ENCODE measurements at places on chromosomes 12 and 14. TPM values are rescaled to one million over a fixed set of nuclear protein-coding genes. Genes with fewer than 3 reads are reported as not detected.

Gene SIX1
- polyA plus RNA-seq, result not detected

DNA sequence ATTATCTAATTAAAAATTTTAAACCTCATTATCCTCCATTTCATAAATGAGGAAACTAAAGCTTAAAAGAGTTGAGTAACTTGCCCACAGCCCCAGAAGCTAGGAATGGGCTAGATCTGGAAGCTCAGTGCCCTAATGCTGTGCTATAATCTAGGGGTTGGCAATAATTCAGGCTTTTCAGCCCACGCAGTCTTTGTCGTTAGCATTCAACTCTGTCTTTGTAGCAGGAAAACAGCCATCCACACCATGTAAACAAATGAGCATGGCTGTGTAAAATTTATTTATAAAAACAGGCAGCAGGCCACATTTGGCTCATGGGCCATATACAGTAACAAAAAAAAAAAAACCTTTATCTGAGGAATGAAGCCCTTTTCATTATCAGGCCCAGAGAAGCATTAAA, 92.4 kb upstream of the OVCH1 start:
- H3K27ac ChIP-seq, result no peak overlapping the region
- no peaks in the 10 kb centered on the region for H3K4me1 ChIP-seq
- H3K4me3 ChIP-seq, result no peak overlapping the region
- no peaks in the 10 kb centered on the region for H3K27me3 ChIP-seq

- no peak overlapping the region for H3K4me3 ChIP-seq
- no peaks in the 10 kb centered on the region for H3K27me3 ChIP-seq
- no peaks in the 10 kb centered on the region for H3K36me3 ChIP-seq
- no peak for DNase-seq
These were observed 77.6 kb upstream of the RIC8B start for GRCh38 chr12:106696681-106697417.

GRCh38 chr14:50763382-50764007, 67.5 kb downstream of the NIN start:
- H3K4me3 ChIP-seq, result no peak overlapping the region

- no peak overlapping the region for H3K27ac ChIP-seq
- DNase-seq, result no peak
- H3K4me3 ChIP-seq, result no peak overlapping the region
- H3K27me3 ChIP-seq, result no peaks in the 10 kb centered on the region
- peaks cover 8% of the 10 kb centered on the region for H3K4me1 ChIP-seq
- peaks cover 45% of the 10 kb centered on the region for H3K36me3 ChIP-seq
These were observed 12.6 kb upstream of the CFAP251 start for GRCh38 chr12:121905746-121906145.

GRCh38 chr14:89912667-89913211, 41.8 kb downstream of the EFCAB11 start:
- H3K36me3 ChIP-seq, result no peaks in the 10 kb centered on the region
- H3K4me3 ChIP-seq, result no peak overlapping the region
- DNase-seq, result no peak
- H3K27ac ChIP-seq, result no peak overlapping the region

DNA sequence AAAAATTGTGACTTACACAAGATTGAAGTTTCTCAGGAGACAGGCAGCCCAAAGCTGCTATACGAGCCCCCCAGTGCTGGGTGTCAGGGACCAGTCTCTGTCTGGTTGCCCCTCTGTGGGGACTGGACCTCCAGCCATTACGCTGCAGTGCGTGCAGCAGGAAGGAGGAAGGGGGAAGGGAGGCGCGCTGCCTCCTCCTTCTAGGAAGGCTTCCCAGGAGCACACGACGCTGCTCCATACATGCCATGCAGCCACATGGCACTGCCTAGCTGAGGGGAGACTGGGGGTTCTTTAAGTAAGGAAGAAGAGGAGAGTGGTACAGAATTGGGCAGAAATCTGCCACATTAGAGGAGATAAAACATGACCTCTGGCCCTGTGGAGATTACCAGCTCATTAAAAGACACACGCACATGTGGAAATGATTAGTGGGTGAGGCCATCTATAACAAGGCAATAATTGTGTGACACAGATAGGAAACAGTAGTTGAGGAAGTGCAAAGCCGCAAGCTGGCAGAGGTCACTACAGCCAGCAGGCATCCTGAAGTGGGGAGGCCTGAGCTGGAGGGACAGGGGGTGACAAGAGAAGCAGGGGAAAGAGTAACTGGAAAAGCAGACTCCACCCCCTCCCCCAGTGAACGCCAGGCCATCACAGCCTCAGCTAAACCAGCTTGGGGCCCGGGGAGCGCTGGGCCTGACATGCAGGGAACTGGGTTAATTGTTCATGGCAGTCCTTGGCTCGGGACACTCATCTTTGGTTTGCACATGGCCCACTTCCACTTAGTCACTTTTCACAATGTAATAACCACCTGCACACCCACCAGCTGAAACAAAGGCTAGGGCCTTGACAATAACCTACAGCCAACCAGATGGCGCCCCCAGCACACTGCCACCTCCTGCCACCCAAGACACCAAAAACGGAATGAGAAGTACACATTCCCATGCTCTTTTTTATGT, 39.6 kb downstream of the CCDC88C start:
- H3K27ac ChIP-seq, result peak overlapping the region; percentile 48
- peaks cover 99% of the 10 kb centered on the region for H3K4me1 ChIP-seq
- DNase-seq, result no peak
- peak overlapping the region; percentile 13 for H3K4me3 ChIP-seq
- H3K36me3 ChIP-seq, result peaks cover 19% of the 10 kb centered on the region

- no peak overlapping the region for H3K27ac ChIP-seq
- H3K4me1 ChIP-seq, result no peaks in the 10 kb centered on the region
- H3K27me3 ChIP-seq, result no peaks in the 10 kb centered on the region
- H3K36me3 ChIP-seq, result no peaks in the 10 kb centered on the region
These were observed 280.4 kb downstream of the AEBP2 start for GRCh38 chr12:19719672-19720071.
